ENCODE measurements at places on chromosomes 2 and 18.

GRCh38 chr2:213187833-213188532 lies 36.6 kb upstream of the IKZF2 start:
- no peak overlapping the region for H3K27ac ChIP-seq
- H3K27me3 ChIP-seq = no peaks in the 10 kb centered on the region
- H3K36me3 ChIP-seq = no peaks in the 10 kb centered on the region
- no peaks in the 10 kb centered on the region for H3K4me1 ChIP-seq

- H3K36me3 ChIP-seq = no peaks in the 10 kb centered on the region
- H3K4me3 ChIP-seq = no peak overlapping the region
- H3K27me3 ChIP-seq = no peaks in the 10 kb centered on the region
Measured at GRCh38 chr2:12035029-12035720, 288.7 kb downstream of the LPIN1 start.

GRCh38 chr2:238114851-238115660 lies 14.9 kb downstream of the ESPNL start:
- H3K4me1 ChIP-seq = peaks cover 6% of the 10 kb centered on the region
- no peak overlapping the region for H3K4me3 ChIP-seq
- H3K36me3 ChIP-seq = no peaks in the 10 kb centered on the region
- no peaks in the 10 kb centered on the region for H3K27me3 ChIP-seq
- DNase-seq = peak; percentile 73

GRCh38 chr18:43563780-43564179 lies 286.5 kb upstream of the SYT4 start:
- H3K4me1 ChIP-seq = no peaks in the 10 kb centered on the region
- H3K27ac ChIP-seq = no peak overlapping the region
- H3K4me3 ChIP-seq = no peak overlapping the region
- H3K27me3 ChIP-seq = no peaks in the 10 kb centered on the region
- no peaks in the 10 kb centered on the region for H3K36me3 ChIP-seq

DNA sequence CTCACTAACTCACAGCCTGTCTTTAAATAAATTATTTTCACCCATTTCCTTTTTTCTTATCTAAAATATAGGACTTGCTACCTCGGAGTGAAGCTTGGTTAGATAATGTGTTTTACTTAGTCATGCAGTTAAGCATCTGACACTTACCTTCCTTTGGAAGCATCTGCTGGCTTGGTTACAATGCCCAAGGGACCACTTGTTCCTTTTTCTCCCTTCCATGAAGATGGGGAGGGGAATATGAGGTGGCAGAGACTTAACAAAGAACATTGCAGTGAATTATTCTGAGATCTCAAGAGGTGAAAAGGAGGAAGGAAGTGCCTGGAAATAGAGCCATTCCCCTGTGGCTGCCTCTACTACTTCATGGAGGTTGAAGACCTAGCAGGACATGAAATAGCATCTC lies 145.4 kb upstream of the FOSL2 start:
- no peaks in the 10 kb centered on the region for H3K36me3 ChIP-seq
- no peaks in the 10 kb centered on the region for H3K27me3 ChIP-seq
- H3K4me3 ChIP-seq = no peak overlapping the region

DNA sequence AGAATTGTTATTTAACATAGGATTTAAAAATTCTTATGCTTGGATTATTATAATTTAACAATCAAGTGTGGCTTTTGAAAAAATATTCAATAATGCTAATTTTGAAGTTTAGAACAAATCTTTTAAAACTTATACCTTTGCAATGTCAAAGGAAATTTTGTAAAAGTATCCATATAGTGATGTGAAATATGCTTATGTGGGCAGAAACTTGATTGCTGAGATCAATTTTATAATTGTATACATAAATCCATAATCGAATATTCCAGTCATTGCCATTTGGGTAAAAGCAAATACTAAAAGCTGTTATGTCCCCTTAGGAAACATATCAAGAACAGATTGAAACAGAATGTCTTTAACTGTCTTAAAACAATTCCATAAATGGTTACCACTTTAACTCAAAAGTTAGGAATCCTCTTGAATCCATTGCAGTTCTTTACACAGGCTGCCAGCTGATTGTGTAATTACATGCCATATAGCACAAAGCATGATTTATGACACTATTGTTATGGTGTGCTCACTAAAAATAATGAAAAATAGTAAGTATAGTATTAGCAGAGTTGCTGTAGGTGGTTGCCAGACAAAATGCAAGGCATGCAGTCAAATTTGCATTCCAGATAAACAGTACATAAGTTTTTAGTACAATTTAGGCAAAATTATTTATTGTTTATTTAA lies 24.2 kb downstream of the PLCL1 start:
- no peak overlapping the region for H3K27ac ChIP-seq
- no peaks in the 10 kb centered on the region for H3K27me3 ChIP-seq
- no peaks in the 10 kb centered on the region for H3K36me3 ChIP-seq
- DNase-seq = no peak
- no peaks in the 10 kb centered on the region for H3K4me1 ChIP-seq

- no peak for DNase-seq
- no peak overlapping the region for H3K27ac ChIP-seq
- H3K36me3 ChIP-seq = no peaks in the 10 kb centered on the region
- H3K4me3 ChIP-seq = no peak overlapping the region
- H3K27me3 ChIP-seq = no peaks in the 10 kb centered on the region
- no peaks in the 10 kb centered on the region for H3K4me1 ChIP-seq
Measured at GRCh38 chr18:35114305-35114704, 73.1 kb downstream of the MAPRE2 start.

- no peaks in the 10 kb centered on the region for H3K36me3 ChIP-seq
- no peak overlapping the region for H3K4me3 ChIP-seq
- peaks cover 10% of the 10 kb centered on the region for H3K4me1 ChIP-seq
- no peak overlapping the region for H3K27ac ChIP-seq
Measured at GRCh38 chr2:49219741-49220140, 65.4 kb upstream of the FSHR start.

- DNase-seq = no peak
- H3K27ac ChIP-seq = no peak overlapping the region
- no peaks in the 10 kb centered on the region for H3K36me3 ChIP-seq
Measured at GRCh38 chr2:58137221-58137620, 90.6 kb downstream of the VRK2 start.

DNA sequence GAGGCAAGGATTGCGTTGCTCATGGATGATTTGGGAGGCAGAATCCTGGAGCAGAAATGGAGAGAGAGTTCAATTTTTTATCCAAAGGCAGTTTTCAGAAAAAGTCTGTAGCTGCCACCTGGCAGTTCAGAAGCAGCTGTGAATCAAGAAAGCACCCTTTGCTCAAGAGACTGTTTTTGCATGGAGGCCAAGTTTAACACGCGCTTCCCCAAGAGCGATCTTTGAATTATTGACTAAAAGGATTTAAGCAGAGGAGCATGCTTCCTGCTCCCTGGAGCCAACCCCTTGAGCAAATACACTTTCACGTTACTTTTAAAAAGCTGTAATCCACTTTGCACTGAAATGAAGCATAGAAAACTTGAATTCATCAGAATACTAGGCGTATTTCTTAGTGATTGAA lies 252.4 kb downstream of the RNF144A start:
- DNase-seq = no peak
- no peaks in the 10 kb centered on the region for H3K27me3 ChIP-seq
- H3K4me1 ChIP-seq = no peaks in the 10 kb centered on the region
- no peaks in the 10 kb centered on the region for H3K36me3 ChIP-seq
- no peak overlapping the region for H3K27ac ChIP-seq
- H3K4me3 ChIP-seq = no peak overlapping the region

DNA sequence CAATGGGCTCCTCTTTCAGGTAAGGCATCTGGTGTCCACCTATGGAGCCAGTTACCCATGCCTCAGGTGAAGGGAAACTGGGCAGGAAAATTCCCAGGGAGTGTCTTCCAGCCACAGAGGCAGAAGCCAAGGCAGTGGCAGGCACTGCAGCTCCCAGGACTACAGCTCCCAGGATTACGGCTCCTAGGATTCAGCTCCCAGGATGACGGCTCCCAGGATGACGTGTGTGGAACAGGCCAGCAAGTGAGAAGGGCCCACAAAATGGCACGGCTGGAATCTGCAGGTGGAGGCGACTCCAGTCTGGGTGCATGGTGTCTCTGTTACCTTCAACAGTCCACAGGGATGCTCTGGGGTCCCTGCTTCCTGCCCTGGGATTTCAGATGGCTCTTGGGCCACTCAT lies 92.1 kb downstream of the PTGR3 start:
- H3K27me3 ChIP-seq = no peaks in the 10 kb centered on the region
- no peaks in the 10 kb centered on the region for H3K4me1 ChIP-seq
- no peak overlapping the region for H3K4me3 ChIP-seq
- H3K27ac ChIP-seq = no peak overlapping the region
- H3K36me3 ChIP-seq = no peaks in the 10 kb centered on the region
